Activated T-cell treated with anti-CD3 and anti-CD28 coated beads for 24 hours (primary cell): ENCODE measurements at places on chromosomes 2 and 18.

DNA sequence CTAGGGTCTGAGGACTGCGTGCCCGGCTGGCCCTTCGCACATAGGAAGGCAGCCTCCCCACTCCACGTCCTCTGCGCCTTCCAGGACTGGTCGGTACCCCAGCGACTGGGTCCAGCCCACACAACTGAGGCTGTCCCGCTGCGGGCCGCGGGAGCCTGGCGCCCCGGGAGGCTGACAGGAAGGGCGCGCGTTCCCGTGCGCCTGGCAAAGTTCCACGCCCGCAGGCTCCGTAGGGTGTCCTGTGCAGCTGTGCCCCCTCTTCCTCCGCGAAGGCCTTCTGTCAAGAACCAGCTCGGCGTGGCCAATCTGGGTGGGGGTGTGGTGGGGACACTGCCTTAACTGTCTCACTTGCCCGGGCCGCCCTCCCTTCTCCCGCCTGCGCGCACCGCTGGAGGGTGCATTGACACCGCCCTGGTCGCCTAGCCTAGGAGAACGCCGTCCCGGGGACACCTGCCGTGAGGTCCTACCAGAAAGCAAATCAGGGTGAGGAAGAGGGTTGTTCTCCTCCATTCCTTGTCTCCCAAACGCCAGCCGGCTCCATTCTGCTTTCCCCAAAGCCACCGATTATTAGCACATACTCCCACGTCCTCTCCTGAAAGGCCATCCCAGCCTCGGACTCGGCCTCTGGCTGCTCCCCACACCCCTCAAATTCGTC is 618 bp upstream of the LYPD1 start:
- DNase-seq = no peak

DNA sequence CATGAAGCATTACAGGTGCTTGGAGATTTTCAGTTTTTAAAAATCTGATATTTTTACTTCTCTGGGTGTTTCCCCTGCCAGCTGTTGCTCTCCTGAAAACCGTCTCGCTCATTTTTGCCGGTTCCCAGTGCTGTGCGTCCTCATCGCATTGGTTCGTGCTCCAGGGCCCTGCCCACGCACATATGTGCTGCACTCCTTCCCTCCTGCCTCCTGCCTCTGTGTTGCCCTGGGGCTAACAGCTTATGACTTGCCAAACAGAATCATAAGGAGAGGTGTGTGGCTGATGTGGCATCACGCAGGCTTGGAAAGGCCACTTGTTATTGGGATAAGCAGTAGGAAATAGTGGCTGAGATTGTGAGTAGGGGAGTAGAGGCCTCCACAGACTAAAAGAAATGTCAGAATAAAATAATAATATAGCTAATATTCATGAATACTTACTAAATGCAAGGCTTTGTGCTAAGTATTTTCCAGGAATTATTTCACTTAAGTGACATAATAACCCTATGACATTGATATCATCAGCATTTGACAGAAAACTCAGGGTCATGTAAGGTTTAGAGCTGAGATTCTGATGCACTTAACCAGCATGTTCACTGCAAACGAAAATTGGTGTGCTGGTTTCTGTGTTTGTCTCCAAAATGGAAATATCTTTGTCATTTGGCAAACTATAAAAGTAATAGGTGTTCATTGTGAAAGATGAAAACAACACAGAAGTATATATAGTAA is 53.5 kb downstream of the SLC4A1AP start:
- no peak for DNase-seq

- no peak for DNase-seq
These were observed 43.1 kb downstream of the KCTD18 start for GRCh38 chr2:200466425-200467418.

DNA sequence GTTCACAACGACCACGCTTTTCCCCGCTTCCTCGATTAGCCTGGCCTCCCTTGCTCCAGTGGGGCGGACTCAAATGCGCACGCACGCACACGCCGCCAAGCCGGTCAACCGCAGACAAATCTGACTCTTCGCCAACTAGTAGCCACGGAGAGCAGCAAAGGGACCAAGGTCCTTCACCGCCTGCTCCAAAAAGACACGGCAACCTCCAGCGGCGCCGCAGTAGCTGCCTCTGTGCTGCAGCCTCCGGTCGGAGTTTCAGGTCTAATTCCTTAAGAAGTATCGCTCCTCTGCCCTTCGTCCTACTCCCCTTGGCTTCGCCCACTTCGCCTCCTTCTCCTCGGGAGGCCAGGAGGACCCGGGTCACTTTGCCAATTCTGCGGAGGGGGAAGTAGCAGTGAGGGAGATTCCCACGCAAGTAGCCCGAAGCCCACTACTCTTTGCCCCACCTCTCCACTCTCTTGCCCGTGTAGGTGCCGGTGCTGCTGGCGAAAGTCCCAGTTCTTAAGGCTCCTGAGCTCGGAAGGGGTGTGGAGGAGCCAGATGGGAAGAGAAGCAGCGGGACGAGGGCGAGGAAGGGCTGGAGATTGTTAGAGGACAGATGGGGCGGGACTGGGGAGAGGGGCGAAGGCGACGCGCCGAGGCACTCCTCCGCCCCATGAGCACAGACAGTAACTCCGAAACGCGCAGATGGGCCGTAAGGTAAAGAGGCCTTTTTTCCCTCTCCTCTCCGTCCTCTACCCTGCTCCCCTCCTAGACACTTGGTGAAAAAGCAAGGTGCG is 615 bp downstream of the AKAIN1 start:
- no peak for DNase-seq

DNA sequence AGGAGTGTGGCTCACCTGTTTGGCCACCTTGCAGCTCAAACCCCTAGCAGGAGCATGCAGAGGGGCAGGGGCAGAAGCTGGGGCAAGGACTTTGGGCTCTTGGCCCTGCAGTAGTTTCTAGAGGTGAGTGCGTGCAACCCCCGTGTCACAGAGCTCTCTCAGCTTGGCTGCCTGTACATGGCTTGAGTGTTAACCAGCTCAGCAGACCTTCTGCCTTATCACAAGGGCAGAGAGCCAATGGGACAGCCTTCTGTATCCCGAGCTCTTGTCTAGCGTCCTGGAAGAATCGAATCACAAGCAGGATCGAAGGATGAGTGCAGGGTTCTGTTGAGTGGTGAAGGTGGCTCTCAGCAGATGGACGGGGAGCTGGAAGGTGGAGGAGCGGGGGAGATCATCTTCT is 120.3 kb upstream of the TMEM18 start:
- DNase-seq = no peak

- DNase-seq = no peak
These were observed 900.9 kb downstream of the CPS1 start for GRCh38 chr2:211457325-211457724.

DNA sequence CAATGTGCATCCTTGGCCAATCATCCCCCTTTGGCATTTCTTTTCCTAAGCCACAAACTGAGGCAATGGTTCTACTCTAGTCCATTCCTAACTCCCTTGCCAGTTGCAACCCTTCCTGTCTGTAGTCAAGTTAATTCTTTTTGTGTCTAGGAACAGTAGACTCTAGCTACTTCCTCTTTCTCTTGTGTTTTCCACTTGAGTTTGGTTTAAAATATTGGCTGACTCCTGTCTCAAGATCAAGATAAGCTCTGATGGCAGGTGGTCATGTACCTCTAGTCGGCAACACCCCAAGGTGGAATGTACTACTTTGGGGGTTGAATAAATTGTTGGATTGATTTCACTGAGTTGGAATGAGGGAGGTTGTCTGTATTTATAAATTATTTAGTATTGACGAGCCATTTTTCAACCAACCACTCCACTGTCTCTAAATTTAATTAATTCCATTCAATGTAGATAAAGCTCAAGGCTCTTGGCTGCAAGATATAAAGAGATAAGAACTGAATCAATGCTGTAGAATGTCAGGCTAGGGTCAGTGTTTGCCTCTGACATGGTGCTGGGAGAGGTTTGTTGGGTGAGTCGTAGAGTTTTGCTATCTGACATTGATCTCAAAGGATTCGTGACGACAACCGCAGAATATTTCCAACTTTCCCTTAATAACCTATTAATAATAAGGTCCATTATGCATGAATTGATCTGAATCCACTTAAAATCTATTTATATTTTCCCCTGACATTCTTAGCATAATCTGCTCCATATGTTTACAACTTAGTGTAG is 188.7 kb upstream of the APCDD1 start:
- DNase-seq = no peak

DNA sequence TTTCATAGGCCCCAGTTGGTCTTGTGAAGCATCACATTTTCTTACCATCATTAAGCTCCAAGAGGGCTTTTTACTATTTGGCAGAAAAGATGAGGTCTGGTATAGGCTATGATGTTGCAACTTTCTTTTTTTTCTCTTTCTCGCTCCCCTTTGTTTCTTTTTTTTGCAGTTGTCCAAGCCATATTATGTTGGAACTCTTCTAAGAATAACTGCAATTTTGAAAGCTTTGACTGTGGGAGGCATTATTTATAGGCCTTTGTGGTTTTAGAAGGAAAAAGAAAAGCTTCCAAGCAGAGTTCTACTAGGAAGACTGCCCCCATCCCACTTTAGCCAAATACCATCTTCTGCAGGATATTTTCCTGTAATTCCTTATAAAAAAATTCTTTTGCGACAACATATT is 571.6 kb downstream of the ARHGAP15 start:
- no peak for DNase-seq

DNA sequence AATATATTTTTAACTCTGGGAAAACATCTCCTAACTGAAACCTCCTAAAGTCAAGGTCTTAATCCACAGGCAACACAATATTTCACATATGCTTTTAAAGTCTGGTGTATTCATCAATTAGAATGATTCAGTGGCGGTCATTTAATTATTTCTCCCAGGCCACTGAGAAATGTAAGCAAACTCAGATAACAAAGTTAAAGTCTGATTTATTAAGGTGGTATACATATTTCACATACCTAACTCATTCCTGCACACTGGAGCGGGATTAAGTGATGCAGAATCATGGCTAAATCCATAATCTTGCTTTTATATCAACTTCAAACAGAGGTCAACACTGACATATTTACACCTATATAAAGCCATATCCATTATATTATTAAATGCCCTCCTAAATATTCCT is 43.7 kb downstream of the FRZB start:
- no peak for DNase-seq

- DNase-seq = no peak
These were observed 389.5 kb upstream of the TNP1 start for GRCh38 chr2:217249121-217250012.

- no peak for DNase-seq
These were observed 18.6 kb downstream of the UNC80 start for GRCh38 chr2:209790066-209790728.

DNA sequence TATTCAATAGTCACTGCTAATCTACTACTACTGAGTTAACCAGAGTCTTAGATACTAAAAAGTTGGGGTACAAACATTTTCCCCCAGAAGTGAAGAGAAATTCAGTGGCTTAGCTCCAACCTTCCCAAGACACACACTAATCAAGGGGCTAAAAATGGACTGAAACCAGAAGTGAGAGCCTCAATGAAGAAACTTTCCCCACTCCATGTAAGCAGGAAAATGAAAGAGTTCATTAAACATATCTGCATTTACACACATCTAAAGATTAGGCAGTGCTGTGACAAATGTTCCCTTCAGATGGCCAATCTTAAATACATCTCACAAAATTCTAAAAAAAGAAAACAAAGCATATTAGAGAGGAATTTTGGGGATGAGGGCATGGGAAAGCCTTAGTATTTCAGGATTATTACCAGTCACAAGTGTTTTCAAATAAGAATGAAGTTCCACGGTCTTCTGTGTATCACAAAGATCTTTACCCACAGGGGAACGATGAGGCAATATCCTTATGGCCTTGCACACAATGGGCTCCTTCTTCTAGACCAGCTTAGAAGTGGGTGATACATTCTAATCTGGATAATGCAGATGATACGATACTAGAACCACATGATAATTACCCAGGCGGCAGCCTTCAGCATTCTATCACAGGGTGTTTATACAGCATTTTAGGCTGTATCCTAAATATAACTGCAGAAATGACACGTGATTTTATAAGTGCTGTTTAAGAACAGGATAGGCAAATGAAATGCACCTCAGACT is 17.1 kb downstream of the ANKRD44 start:
- DNase-seq = no peak

GRCh38 chr2:232838406-232838874 is 31.6 kb upstream of the SNORC start:
- peak; percentile 46 for DNase-seq

DNA sequence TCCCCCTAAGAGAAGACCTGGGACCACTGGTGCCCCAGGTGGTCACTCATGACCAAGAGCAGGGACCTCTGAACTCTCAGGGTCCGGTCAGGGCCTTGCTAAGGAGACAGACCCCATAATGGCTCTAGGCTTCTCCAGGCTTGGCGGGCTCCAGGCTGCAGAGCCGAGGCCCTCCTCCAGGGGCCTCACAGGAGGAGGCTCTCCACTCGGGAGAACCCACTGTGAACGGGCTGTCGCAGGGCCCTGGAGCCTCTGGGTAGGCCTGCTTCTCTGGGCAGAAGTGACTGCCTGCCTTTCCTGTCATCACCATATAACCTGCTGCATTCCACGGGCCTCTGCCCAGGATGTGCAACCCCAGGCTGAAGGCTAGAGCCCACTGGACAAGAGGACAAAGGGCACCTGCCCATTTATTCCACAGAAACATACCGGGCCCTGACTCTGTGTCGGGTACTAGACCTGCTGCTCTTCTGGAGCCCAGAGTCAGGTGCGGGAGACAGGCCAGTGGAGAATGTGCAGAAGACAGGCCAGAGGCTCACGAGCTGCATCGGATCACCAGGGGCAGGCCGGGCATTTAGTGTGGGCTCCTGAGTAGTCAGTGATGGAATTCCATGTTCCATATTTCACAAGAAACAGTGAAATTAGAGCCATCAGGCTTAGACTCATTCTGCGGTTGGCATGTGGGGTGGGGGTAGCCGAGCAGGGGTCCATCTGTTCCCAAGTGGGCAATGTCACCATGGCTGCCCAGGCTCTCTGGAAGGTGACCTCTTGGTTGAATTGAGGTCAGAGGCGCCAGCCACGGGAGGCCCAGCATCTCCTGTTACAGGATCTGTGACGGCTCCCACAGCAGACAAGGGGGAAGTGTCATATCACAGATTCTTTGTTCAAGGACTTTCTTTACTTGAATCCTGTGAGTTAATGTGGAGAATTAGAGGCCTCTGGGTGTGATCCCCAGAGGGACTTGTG is 220.8 kb downstream of the SH3RF3 start:
- no peak for DNase-seq

- DNase-seq = no peak
These were observed 152.9 kb upstream of the SESTD1 start for GRCh38 chr2:179417436-179417949.

GRCh38 chr2:184498936-184499335 is 99.4 kb upstream of the ZNF804A start:
- no peak for DNase-seq

- no peak for DNase-seq
These were observed 5.4 kb upstream of the SATB2 start for GRCh38 chr2:199462956-199463692.

DNA sequence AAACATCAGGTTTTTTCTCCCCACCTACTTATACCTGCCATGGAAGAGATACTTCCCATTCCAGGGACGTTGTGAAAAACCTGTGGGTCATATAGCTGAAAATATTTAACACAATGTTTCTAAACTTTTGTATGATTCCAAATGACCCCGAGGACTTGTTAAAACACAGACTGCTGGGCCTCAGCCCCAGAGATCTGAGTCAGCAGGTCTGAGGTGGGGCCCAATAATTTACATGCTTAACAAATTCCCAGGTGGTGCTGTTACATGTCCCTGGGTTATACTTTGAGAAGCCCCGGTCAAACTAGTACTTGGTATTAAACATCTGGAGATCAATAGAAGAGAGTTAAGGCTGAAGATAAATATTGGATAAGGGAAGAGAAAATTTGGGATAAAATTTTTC is 71.4 kb upstream of the FRZB start:
- no peak for DNase-seq
